ENCODE measurements at places on chromosomes 2 and 18.

GRCh38 chr2:222357930-222358329 lies 59.1 kb upstream of the PAX3 start:
- no peak for DNase-seq

DNA sequence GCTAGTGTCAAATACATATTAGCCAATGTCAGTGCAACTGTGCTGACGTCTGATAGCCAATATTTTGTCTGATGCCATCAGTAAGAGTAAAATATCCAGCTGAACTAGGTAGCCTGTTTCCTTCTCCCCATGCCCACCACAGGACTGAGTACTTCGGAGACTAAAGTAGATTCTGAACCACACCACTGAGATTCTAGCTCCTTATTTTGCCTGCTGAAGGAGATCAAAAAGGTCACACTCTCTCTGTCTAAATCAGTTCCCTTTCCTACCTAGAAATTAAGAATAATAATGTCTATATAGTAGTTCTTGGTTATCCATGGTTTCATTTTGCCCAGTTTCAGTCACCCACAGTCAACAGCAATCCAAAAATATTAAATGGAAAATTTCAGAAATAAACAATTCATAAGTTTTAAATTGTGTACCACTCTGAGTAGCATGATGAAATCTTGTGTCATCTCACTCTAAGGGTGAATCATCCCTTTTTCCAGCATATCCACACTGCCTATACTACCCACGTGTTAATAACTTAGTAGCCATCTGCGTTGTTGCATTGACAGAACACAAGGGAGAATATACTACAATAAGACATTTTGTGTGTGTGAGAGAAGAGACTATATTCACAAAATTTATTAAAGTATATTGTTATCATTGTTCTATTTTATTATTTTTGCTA lies 1043.3 kb upstream of the PIK3C3 start:
- no peak for DNase-seq

- no peak for DNase-seq
Observed at GRCh38 chr2:189210250-189211087, 30.9 kb upstream of the COL5A2 start.

DNA sequence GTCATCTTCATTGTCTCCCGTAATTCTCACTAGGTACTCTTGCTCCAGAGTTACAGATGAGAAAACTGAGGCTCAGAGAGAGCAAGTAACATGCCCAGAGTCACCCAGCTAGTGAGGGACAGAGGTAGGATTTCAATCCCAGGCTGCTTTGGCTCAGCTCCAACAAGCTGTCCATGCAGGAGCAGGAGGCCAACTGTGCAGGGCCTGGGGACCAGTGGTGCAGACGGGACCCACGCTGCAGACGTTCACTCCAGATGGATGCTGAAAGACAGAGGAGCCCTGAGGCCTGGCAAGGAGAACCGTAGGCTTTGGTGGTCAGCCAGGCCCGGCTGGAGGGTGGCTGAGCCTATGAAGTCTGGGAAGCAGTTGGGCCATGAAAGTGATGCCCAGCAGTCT lies 102.6 kb downstream of the MCFD2 start:
- DNase-seq = no peak

GRCh38 chr18:394262-394986 lies 106.1 kb downstream of the COLEC12 start:
- no peak for DNase-seq

- DNase-seq = no peak
Observed at GRCh38 chr2:119423108-119423444, 8.6 kb upstream of the TMEM37 start.

DNA sequence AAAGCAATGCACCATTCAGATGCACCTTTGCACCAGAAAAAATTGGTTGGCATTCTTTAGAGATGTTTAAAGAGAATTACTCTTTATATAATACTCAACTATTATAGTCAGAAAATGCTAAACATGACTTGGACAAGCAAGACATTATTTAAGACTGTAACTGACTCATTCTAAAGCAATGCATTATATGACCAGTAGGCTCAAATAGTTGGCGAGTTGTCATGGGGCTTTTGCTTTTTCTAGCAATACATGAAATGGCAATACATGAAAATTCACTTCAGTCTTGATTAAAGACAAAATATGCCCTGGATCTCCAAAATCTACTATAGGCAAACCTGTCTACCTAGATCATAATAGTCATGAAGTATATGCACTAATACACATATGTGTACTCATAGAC lies 216.9 kb upstream of the VWC2L start:
- DNase-seq = no peak

- DNase-seq = no peak
Observed at GRCh38 chr2:226760412-226761194, 39.0 kb downstream of the IRS1 start.

- DNase-seq = no peak
Observed at GRCh38 chr2:46703588-46703987, 212.0 kb downstream of the MCFD2 start.

DNA sequence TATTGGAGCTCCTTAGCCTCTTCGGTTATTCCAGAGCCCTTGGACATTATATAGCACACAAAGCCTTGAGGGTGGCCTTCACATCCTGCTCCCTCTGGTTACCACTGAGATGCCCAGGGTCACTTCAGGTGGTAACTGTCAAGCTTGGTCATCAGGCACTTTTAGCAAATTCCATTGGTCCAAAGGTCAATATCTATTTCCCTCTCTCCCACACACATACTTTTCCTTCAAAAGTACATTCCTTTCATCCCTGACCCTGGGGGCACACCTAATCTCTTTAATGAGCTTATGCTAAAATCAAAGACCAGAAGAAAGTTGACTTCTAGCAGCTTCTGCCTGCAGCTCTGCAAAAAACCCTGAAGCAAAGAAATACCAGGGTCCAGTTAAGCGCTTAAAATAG lies 172.0 kb upstream of the NRP2 start:
- DNase-seq = no peak

GRCh38 chr2:216555274-216555673 lies 56.6 kb downstream of the RPL37A start:
- DNase-seq = no peak

GRCh38 chr18:48968412-48969215 lies 17.8 kb upstream of the SMAD7 start:
- no peak for DNase-seq

GRCh38 chr2:30276455-30276911 lies 45.1 kb downstream of the LBH start:
- DNase-seq = no peak

- no peak for DNase-seq
Observed at GRCh38 chr2:128026448-128027277, 1.2 kb downstream of the SAP130 start.

DNA sequence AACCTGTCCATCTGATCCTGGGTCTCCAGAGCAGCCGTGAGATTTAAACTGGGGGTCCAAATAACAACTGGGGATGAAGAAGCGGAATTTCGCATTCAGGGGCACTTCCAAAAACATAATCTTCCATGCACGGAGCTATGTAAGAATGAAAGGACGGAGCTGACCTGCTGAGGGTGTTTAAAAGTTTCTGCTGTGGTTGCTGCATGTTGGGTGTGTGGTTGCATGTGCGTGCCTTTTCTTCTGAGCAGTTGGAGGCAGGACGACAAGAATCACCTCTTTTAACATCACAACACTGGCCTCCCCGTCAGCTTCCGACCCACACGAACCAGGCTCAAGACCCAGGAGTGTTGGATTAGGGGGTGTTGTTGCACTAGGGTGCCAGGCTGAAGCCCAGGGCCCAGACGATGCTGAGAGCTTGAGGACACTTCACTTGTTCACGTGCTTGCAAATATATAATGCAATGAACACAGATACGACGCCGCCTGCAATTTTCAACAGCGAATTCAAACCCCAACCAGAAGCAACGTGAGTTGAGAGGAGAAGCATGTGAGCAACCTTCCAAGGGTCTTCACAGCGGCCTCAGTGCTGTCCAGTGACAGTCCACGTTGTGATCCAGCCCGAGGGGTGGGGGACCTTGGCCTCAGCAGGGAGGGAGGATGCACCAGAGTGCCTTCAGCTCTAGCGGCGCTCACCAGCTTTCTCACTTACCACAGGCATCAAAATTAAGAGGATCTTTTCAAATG lies 76.0 kb upstream of the SALL3 start:
- DNase-seq = no peak

DNA sequence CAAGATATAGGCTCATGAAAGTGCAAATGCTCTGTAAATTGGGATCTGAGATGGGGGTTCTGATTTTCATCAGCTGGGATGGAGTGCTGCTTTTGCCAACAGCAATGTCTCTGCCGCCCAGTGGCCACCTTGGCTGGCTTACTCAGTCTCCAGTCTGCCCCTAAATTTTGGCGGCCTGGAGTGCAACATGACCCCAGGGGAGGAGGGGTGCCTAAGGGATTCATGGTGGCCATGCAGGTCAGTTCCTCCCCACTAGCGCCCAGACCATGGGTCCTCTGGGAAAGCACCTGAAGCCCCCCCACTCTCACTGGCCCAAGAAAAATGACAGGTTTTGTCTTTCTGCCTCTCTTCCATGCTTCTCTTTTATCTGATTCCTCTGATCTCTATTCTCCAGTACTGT lies 45.0 kb downstream of the SLC4A3 start:
- DNase-seq = no peak

- no peak for DNase-seq
Observed at GRCh38 chr2:222701721-222702131, 30.3 kb downstream of the MOGAT1 start.

- DNase-seq = no peak
Observed at GRCh38 chr2:54122939-54123338, 7.5 kb downstream of the ACYP2 start.

GRCh38 chr2:38409156-38410102 lies 32.4 kb upstream of the ATL2 start:
- DNase-seq = no peak

DNA sequence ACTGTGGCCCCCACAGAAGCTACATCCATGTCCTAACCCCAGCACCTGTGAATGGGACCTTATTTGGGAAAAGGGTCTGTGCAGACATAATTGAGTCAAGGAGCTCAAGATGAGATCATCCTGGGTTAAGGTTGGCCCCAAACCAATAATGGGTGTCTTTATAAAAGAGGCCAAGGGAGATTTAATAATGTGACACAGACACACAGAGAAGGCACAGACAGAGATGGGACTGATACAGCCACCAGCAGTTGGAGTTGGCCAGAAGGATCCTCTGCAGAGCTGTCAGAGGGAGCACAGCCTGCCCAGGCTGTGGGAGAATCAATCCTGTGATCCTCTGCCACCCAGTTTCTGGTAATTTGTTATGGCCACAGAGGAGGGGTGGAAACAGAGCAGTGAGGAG lies 26.0 kb downstream of the SNORC start:
- no peak for DNase-seq

- no peak for DNase-seq
Observed at GRCh38 chr2:241739177-241739576, 4.7 kb downstream of the D2HGDH start.

DNA sequence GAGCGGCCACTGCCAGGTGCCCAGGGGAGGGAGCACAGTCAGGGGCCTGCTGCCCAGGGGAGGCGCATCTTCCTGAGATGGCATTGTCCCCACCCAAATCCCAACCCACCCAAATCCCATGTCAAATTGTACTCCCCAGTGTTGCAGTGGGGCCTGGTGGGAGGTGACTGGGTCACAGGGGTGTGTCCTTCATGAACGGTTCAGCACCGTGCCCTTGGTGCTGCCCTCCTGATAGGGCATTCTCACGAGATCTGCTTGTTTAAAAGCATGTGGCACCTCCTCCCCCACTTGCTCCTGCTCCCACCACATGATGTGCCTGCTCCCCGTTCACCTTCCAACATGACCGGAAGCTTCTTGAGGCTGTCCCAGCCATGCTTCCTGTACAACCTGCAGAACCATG lies 27.6 kb downstream of the ANKMY1 start:
- no peak for DNase-seq

- no peak for DNase-seq
Observed at GRCh38 chr2:98463551-98463971, 18.9 kb downstream of the INPP4A start.

DNA sequence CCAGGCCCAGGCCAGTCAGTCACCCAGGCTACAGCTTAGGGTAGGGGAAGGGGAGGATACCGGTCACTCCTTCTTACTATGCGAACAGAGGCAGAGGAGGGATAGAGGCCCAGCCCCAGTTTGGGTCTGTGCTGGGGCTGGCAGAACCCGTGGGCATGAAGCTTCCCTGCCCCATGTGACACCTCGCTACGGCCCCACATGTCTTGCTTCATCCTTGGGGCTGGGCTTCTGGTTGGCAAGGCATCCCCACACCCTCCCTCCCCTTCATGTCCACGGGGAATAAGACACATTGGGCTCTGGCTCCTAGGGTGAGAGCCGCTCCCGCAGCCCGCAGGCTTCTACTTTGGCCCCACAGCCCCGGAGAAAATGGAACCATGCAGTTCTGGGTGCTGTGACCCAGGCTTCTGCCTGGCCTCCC lies 32.4 kb downstream of the HS1BP3 start:
- no peak for DNase-seq

GRCh38 chr18:24669015-24669414 lies 208.6 kb downstream of the HRH4 start:
- DNase-seq = no peak

- DNase-seq = no peak
Observed at GRCh38 chr2:9093324-9093723, 89.8 kb upstream of the MBOAT2 start.

Measured in T-cell (primary cell).